ENCODE measurements at places on chromosomes 13 and 19. TPM values are rescaled to one million over a fixed set of nuclear protein-coding genes. Genes with fewer than 3 reads are reported as not detected.

DNA sequence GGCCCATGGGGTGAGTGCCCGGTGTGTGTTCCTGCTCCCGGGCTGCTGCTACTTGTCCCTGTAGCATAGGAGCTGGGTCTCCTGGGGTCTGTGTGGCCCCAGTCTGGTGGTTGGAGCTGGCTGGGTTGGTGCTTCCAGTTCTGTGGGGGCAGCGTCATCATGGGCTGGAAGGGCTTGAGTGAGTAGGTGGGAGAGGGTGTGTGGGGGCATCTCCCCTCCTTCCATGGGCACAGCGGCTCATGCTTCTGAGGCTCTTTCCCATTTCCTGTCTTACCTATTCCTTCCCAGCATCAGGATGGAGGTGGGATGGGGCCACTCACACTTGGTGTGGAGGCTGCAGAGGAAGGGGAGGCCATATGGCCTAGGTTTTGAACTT, 8.0 kb upstream of the EPN1 start:
- DNase-seq: no peak

DNA sequence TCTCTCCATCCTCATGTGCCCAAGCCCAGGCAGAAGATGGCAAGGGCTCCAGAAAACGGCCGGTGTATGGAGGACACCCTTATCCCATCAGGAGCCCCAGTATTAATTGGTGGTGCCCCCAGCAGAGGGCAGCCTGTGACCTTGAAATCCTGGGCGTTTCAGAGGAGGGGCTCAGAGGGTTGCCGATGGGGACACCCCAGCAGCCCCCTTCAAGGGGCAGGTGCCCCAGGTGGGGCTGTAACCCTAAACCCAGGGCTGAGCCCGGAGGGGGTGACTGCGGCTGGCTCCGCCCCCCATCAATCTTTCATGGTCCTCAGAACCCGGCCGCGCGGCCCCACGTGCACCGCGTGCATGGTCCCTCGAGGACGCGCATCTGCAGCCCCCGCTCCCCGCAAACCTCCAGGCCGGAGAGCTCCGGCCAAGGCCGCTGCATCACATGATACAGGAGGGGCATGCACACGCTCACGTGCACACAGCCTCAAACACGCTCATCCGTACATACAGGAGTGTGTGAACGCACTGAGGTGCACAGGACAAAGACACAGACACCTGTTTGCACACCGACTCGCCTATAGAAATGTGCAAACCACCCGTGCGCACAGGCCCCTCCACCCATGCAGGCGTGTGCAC, 949 bp downstream of the RAB3A start:
- DNase-seq: peak; percentile 39

GRCh38 chr13:22262001-22262885, 591.4 kb downstream of the FGF9 start:
- DNase-seq: no peak

- no peak for DNase-seq
Measured at GRCh38 chr19:44879309-44880065, 11.6 kb upstream of the TOMM40 start.

DNA sequence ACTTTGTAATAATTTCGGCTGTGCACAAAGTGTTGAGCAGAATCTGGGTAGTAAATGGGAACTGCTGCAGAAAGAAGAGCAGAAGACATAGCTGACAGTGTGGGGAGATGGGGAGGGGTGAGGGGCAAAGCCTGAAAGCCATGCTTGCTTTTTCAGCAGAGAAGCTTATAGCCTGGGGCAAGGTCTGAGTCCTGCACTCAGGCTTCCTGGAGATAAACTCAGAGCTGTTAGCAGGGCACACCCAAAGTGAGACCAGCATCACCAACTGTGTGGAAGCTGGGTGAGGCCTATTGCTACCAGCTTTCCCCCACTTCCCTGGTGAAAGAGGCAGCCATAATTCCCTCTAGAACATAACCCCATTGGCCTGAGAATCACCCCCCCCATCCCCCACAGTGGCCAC, 15.6 kb upstream of the LHFPL6 start:
- DNase-seq: no peak

DNA sequence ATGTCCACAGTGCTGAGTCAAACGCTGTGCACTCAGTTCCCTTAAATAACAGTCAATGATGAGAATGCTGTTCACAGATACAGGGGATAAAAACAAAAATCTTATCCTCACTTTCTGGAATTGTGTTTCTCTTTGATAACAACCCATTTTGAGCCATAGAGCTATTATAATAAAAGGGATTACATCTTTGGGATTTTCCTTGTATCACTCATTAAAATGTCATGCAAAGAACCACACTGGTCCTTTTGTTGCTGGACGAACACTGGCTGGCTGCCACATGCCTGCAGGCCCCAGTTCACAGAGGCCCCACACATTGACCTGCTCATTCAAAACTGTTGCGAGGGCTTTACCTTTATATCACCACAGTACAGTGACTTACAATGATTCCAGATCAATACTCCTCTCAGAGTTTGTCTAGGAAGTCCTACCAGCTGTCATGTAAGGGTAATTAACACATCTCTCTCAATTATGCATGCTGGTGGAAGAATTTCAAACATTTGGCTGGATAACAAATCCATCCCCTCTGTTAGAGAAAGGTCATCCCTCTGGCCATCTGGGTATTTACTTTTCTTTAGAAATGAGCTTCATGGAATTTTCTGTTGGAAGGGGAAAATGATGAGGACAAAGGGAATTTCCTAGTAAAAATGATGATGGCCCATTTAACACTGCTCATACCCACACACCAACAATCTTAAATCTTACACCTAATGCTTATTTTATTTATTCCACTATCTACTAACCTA, 85.9 kb downstream of the MBNL2 start:
- no peak for DNase-seq

- no peak for DNase-seq
Measured at GRCh38 chr13:64716936-64717335, 2513.2 kb downstream of the PCDH9 start.

DNA sequence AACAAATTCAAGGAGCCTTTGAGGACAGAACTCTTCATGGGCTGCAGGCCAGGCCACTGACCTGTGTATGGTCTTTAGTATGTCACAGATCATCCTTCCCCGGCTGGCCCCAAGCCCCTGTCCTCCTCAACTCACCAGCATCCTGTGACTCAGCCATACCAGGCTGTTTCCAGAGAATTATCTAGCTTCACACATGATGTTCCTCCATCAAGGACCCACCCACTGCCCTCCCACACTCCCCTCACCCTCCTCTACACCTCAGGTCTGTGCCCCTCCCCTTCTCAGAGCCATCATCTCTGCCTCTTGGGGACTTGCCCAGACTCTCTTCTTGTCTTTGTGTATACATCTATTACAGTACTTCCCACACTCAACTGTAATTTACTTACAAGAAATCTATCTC, 14.7 kb downstream of the DCT start:
- no peak for DNase-seq

The CYP2A6 gene
- total RNA-seq: not detected

The CLEC17A gene
- total RNA-seq: not detected
